Stimulated activated CD8-positive, alpha-beta memory T cell treated with anti-CD3 and anti-CD28 coated beads, Interleukin-2, amount 100 ng/mL, for 1 hour (primary cell): ENCODE measurements at places on chromosomes 2 and 18.

GRCh38 chr2:226352941-226353560 is 446.6 kb downstream of the IRS1 start:
- DNase-seq = no peak

DNA sequence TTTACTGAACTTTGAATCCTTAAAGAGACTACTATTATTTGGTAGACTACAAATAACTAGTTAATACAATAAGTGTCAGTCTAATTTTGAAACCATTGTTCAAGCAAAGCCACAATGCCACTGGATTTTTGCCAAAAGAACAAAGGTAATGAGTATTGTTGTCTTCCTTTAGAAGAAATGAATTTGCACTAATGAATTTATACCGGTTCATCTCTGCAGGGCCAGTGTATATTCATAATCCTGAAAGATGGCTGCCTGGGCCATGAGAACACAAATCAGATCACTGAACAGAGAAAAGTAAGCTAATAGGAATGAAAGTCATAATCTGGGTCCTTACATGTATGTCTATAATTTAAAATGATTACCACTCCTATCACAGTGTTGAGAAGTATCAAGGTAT is 31.2 kb downstream of the GCFC2 start:
- no peak for DNase-seq

- no peak for DNase-seq
Measured at GRCh38 chr2:42045848-42046748, 1.7 kb upstream of the PKDCC start.

GRCh38 chr2:171447675-171448074 is 13.6 kb downstream of the DCAF17 start:
- DNase-seq = no peak

GRCh38 chr18:62610351-62610700 is 87.5 kb downstream of the ZCCHC2 start:
- no peak for DNase-seq

- DNase-seq = no peak
Measured at GRCh38 chr2:239119346-239120126, 271.7 kb downstream of the TWIST2 start.

DNA sequence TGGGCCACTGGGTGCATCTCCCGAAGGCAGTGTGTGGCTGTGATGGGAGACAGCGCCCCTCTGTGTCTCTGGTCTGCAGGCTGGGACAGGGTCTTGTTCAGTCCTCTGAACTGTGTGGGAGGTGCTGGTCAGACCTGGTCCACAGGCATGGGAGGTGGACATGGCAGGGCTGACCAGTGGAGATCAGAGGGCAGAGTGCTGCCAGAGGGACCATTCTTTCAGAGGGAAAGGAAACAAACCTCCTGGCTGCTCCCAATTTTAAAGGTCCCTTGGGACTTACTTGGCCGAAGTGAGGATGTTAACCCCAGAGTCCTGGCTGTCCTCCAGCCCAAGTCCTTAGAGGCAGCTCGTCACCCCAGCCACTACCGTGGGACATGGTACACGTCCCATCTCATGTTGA is 4.0 kb downstream of the CAPN13 start:
- no peak for DNase-seq

GRCh38 chr2:85579266-85579935 is 2.0 kb downstream of the VAMP8 start:
- no peak for DNase-seq

DNA sequence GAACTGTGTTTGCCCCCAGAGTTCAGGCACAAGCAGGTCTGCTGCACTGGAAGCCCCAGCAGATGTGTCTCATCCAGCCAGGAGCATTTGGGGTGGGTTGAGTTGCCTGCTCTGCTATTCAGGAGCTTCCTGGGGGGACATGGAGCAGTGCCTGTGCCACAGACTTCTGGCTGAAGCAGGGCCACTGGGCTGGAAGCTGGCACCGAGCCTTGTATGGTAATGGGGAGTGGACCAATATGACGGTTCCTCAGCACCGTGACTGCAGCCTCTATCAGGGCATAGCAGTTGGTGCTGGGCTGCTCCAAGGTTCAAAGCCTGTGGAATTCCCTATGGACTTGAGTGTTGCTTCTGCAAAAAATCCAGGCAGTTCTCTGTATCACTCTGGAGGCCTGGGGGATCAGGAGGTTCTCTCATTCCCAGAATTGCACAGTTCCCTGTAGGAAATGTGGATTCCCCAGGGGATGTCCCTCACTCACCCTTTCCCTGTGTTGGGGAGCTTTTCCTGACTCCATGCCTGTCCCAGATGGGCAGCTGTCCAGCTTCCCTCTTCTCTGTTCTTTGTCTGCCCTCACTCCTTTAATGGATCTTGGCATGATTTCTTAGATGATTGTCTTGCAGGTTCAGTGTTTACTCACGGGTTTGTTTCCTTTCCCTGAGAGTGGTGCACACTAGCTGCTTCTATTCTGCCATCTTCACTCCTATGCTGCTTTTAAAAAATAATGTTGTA is 37.2 kb upstream of the THSD7B start:
- DNase-seq = no peak

GRCh38 chr18:73690222-73690621 is 457.4 kb downstream of the FBXO15 start:
- no peak for DNase-seq

GRCh38 chr2:176507786-176508185 is 238.5 kb downstream of the MTX2 start:
- no peak for DNase-seq

GRCh38 chr2:128663371-128664050 is 344.8 kb upstream of the HS6ST1 start:
- no peak for DNase-seq

- DNase-seq = no peak
Measured at GRCh38 chr2:104046466-104046865, 807.4 kb upstream of the POU3F3 start.

- no peak for DNase-seq
Measured at GRCh38 chr18:47821314-47821713, 109.1 kb downstream of the SMAD2 start.

DNA sequence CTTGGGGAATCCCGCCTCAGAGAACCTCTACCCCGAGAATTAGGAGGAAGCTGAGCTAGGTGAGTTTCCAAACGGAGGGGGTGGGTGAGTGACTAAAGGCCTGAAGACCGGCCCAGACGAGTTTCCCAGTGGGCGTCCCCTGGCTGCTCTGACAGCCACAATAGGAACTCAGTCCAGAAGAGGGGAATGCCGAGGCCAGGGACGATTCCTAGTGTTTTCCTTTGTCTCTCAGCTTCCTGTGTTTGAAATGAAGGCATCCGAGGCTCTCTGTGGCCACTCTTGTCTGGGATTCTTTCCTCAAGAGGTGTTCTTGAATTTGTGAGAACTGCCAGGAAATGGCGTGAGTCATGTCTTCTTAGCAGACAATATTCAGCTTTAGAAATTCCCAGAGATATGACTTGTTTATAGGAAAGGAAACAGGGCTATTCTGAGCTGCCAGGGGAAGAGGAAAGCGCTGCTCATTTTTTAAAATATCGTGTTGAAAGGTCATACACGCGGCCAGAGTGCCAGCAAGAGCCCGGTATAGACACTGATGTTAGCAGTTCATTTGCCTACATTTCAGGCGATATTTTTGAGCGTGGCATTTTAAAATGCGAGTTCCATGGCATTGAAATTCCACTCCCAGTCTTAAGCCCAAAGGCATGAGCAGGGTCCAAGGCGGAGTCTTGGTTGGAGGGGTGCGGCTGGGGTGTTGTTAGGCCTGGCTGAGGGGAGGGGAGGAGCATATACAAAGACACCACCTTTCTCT is 169.1 kb upstream of the KLF7 start:
- DNase-seq = no peak

DNA sequence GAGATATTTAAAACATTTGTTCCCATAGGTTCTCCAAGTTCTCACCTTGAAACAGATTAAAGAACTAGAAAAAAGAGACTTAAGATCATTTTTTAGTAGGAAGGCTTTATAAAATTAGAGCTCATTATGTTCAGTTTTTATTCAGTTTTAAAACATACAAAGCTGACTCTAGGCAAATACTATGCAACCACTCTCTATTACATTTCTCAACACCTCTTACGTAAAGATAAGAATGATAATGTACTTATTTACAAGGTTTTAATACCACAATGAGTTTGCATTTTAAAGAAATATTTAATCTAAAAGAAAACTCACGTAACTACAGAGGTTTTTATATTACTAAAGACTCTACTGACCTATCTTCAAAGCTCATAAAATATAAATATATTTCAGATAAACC is 68.8 kb downstream of the TMEM131 start:
- no peak for DNase-seq

DNA sequence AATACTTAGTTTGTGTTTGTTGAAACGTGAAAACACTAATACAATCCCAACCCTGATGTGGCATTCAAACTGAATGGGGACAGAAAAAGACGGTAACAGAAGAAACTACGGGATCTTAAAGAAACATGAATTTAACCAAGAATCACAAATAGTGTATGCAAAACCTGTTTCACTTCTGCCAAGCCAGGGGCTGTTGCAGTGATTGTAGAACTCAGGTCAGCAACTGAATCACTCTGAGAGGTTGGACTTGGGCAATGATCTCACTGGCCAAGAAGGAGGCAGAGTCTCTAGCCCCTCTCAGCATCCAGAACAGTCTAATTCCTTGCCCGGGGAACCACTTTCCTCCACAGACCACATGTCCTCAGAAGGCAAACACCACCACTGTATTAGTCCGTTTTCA is 54.9 kb upstream of the CRIM1 start:
- DNase-seq = no peak

DNA sequence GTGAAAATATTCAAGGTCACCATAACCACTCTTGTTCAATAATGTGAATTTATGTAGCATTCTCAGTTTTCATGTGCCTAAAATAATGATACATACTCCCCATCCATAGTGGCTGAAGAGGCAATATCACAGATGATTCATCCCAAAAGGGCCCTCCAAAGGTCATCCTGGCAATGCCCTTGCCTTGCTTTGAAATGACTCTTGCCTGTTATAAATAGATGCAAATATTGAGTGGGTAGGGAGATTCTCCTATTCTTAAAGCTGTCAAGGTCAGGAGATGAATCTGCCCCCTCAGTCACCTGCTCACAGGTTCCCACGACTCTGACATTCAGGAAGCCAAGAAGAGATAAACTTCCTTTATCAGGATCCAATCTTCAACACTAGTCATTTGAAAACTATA is 490.5 kb downstream of the TNS1 start:
- DNase-seq = no peak

DNA sequence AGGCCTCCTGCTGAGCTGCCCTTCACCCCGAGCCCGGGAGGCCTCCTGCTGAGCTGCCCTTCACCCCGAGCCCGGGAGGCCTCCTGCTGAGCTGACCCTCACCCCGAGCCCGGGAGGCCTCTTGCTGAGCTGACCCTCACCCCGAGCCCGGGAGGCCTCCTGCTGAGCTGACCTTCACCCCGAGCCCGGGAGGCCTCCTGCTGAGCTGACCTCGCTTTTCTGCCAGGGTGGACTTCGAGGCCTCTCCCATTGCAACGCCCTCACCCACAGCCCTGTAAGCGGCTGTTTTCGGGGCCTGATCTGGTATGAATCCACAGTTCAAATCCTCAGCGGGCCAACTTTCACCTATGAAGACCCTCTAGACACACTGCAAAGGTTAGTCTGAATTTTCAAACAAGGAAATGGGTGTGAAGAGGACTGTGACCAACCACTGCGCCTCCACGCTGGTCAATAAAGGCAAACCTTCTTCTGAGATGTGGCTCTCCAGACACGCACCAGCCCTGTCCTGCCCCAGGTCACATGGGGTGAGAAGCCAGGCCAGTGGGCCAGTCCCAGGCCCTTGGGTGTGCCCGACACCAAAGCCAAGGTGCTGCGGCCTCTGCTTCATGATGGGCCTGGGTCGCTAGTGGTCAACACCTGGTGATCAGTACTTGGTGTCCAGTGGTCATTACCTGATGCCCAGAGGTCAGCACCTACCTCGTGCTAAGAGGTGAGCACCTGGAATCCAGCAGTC is 225.1 kb upstream of the SALL3 start:
- no peak for DNase-seq
